Fibroblast of gingiva (primary cell): ENCODE measurements at places on chromosomes 16 and 17.
A peak's percentile ranks its signal among the peaks of the same experiment; 100 is the strongest.

DNA sequence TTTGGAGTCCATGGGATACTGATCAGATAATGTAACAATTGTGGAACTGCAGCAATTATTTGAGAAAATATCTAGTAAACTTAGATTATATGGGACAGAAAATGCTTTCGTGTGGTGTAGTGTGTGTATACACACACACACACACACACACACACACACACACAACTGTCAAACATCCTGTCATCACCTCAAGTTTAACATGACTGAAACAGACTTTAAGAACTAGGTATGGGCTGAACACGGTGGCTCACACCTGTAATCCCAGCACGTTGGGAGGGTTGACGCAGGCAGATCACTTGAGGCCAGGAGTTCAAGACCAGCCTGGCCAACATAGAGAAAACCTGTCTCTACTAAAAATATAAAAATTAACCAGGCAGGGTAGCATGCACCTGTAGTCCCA lies 544 bp upstream of the EVI2A start:
- DNase-seq = no peak

GRCh38 chr17:46853896-46854444 lies 2.6 kb downstream of the WNT9B start:
- DNase-seq = no peak

DNA sequence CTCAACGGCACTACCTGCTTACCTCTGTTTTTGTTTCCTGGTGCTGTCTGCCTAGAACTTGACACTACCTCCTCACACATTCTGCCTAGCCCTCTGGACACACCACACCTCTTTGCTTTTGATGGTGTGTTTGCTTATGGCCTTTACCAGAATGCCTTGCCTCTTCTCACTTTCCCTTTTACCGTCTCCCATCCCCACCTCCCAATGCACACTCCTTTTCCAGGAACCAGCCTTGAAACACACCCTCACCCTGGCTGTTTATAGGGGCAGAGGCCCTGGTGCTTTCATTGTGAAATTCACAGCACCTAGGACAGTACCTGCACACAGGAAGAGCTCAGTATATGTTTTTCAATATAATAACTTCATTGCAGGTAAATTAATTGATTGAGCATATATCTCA lies 56.2 kb downstream of the MAP2K6 start:
- DNase-seq = no peak

GRCh38 chr16:78778101-78779004 lies 678.9 kb downstream of the WWOX start:
- DNase-seq = no peak

- DNase-seq = no peak
Measured at GRCh38 chr16:64626776-64627175, 495.1 kb downstream of the CDH11 start.

DNA sequence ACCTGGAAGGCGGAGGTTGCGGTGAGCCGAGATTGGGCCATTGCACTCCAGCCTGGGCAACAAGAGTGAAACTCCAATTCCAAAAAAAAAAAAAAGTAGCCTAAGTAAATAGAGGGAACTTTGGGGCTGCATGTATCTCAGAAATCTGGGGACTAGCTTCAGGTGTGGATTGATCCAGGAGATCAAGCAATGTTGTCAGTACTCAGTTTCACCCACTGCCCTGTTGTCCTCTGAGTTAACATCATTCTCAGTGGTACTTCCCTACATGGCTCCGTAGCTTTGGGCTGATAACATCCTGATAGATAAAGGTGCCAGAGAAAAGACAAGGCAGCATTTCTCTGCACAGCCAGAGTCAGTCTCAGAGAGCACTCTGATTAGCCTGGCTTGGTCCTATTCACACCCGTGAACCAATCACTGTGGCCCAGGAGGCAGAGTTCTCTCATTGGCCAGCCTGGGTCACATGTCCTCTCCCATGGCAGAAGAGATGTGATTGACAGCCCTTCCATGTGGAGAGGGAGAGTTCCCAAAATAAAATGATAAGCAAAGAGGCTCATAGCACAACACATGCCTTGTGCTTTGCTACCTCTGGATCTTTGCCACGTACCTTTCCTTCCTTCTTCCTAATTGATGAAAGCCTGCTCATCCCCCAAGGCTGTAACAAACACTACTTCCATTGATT lies 99.6 kb downstream of the ABCC1 start:
- no peak for DNase-seq

GRCh38 chr17:378068-378467 lies 25.5 kb upstream of the RPH3AL start:
- no peak for DNase-seq

DNA sequence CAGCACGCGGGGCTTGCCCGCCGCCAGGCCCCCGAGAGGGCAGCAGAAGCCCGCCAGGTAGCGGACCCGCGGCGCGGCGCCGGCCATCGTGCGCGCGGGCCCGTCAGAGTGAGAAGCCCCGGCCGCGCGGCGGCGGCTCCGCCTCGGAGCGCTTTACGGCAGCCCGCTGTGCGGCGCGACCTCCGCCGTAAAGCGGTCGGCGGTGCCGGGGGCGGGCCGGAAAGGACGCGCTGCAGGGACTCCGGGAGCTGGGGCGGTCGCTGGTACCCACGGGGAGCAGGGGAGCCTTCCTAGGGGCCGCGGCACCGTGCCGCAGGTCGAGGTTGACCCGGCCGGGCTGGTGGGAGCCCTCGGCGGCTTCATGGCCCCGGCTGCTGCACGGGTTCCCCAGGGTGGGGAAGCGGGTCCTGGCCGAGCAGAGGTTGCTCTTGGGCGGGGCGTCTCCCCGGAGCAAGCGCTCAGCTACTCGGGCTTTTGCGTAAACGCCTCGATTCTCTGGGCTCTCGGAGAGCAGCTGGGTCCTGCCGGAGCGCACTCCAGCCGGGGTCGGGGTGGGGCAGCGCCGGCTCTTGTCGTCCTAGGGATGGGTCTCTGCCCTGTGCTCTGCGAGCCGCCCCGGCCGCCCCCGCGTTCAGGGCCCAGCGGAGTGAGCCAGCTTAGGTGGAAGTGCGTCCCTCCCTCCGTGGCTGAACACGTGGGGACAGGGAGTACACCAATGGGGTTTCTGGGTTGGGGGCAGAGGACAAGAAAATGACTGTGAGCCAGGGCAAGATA lies at the start of gene FAAP100:
Gene FAAP100, minus strand, starts transcription at position 110 of the 774 bp plus-strand sequence. Its CDS starts 23 bp downstream, at position 87.
- DNase-seq = peak; percentile 80
